ENCODE measurements at places on chromosomes 2 and 18. TPM values are rescaled to one million over a fixed set of nuclear protein-coding genes. Genes with fewer than 3 reads are reported as not detected.

CDK15 gene
- 0.56 TPM for polyA plus RNA-seq

ANO7 gene
- not detected for polyA plus RNA-seq

ANKRD62 gene
- not detected for polyA plus RNA-seq

SIX3 gene
- not detected for polyA plus RNA-seq

DNA sequence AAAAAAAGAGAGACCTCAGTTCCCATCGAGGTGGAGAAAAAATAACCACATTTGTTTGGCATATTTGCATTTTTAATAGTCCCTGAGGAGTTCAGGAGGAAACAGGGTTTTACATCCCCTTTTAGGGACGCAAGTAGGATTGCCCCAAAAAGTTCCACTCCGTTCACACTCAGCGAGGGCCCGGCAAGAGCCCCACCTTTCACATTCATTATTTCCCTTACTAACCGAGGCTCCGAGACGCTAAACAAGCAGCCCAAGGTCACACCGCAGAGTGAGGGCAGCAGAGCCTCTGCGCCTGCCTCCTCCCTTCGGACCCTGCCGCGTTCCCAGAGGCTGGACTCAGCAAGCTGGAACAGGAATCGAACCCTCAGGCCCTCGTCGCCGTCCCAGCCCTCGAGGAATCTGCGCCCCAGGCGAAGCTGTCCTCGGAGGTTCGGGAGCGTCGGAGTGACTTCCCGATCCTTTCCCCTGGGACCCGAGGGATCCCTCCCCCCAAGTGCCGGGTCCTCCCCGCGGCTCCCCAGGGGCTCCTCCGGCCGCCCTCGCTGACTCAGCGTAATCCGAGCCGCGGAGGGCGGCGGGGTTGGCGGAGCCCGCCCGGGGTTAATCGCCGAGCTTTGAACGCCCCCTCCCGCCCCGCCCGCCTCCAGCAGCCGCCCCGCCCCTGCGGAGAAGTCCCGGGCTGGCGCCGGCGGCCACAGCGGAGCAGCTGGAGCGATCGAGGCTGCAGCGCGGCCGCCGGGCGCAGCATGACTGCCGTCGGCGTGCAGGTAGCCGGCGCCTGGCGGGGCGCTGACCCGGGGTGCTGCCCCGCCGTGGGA lies at the start of gene TMEM37:
Gene TMEM37, plus strand, starts transcription at position 700 of the 821 bp plus-strand sequence. Its CDS starts 50 bp downstream, at position 750.
- DNase-seq = peak; percentile 82
- H3K27me3 ChIP-seq = no peaks in the 10 kb centered on the region
- H3K36me3 ChIP-seq = no peaks in the 10 kb centered on the region

DNA sequence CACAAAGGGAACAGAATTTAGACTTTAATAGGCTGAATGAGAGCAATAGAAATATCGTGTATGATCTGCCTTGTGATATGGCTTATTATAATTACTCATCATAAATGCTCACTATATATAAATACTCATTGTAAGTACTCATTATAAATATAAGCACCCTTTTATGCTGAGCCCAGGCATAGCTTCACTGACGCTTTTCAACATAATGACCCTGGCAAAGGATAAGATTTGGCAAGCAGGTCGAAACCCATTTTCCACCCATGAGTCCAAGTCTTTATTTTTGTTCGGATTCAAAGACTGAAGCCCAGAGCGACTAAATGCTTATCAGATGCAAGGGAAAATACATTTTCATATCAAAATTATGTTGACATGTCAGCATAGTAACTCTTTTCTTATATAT lies 500.4 kb downstream of the SLC4A3 start:
- H3K4me1 ChIP-seq = peaks cover 3% of the 10 kb centered on the region
- H3K27me3 ChIP-seq = no peaks in the 10 kb centered on the region
- H3K27ac ChIP-seq = no peak overlapping the region
- no peak for DNase-seq
- H3K4me3 ChIP-seq = no peak overlapping the region

DNA sequence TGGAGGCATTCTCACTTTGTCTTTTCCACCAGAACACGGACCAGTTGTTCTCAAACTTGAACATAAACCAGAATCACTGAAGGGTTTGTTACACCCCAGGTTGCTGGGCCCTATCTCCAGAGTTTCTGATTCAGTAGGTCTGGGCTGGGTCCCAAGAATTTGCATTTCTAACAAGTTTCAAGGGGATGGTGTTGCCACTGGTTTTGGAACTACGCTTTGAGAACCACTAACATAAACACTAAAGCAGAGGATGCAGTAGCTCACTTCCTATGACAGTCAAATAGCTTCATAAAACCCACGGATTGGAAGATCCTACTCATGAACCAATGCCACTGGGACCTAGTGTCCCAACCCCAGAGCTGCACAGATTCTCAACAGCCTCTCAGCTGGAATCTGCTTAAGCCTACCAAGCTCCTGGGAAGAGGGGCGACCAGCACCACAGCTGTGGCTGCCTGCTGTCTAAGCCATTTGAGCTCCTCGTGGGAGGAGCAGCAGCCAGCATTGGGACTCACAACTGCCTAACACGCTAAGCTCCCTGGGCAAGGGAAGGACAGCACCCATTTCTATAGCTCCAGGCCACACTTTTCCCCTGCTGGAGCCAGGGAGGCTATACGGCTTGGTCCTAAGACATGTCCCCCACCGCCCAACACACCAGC lies 62.5 kb downstream of the C1D start:
- no peaks in the 10 kb centered on the region for H3K36me3 ChIP-seq
- H3K27ac ChIP-seq = no peak overlapping the region
- no peak overlapping the region for H3K4me3 ChIP-seq
- DNase-seq = no peak
- no peaks in the 10 kb centered on the region for H3K27me3 ChIP-seq

- H3K27ac ChIP-seq = no peak overlapping the region
- H3K36me3 ChIP-seq = no peaks in the 10 kb centered on the region
- no peak overlapping the region for H3K4me3 ChIP-seq
- peaks cover 5% of the 10 kb centered on the region for H3K4me1 ChIP-seq
Observed at GRCh38 chr2:20300656-20301055, 50.0 kb downstream of the PUM2 start.

- H3K4me1 ChIP-seq = no peaks in the 10 kb centered on the region
- DNase-seq = no peak
- H3K27ac ChIP-seq = no peak overlapping the region
Observed at GRCh38 chr2:102313471-102313870, 2.1 kb downstream of the IL1RL1 start.

DNA sequence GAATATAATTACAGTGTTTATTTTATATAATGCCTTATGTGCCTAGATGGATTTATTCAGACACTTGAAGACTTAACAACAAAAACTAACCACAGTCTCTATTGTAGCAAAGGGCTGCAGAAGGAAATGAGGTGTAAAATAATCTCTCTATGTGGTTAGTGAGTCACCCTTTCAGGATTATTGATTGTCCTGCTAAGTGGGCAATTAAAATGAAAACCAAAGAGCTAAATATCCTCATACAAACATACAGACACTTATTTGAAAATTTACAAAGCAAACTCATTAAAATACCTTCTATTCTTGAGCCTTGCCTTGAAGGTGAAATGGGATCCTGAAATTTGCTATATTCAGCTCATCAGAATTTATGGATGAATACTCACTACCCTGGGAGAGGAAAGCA lies 27.7 kb upstream of the DCC start:
- H3K4me1 ChIP-seq = no peaks in the 10 kb centered on the region
- no peaks in the 10 kb centered on the region for H3K27me3 ChIP-seq
- H3K4me3 ChIP-seq = no peak overlapping the region
- DNase-seq = no peak
- no peak overlapping the region for H3K27ac ChIP-seq

DNA sequence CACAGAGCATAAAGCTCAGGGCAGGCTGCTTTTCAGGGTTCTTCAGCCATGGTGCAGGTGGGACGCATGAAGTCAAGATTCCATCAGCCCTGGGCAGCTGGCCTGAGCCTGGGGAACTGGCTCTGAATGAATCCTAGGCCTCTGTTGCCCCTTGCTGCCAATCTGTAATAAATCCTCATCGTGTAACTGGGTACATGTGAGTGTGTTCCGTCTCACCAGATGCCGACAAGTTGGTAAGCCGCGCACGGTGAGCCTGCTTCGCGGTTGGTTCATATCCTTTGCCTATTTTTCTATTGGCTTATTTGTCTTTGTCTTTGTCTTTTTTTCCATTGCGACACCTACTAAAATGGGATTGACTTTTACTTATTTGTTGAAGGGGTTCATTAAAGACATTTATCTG lies 27.7 kb downstream of the B3GNT7 start:
- no peak overlapping the region for H3K4me3 ChIP-seq
- H3K4me1 ChIP-seq = no peaks in the 10 kb centered on the region
- no peaks in the 10 kb centered on the region for H3K27me3 ChIP-seq

DNA sequence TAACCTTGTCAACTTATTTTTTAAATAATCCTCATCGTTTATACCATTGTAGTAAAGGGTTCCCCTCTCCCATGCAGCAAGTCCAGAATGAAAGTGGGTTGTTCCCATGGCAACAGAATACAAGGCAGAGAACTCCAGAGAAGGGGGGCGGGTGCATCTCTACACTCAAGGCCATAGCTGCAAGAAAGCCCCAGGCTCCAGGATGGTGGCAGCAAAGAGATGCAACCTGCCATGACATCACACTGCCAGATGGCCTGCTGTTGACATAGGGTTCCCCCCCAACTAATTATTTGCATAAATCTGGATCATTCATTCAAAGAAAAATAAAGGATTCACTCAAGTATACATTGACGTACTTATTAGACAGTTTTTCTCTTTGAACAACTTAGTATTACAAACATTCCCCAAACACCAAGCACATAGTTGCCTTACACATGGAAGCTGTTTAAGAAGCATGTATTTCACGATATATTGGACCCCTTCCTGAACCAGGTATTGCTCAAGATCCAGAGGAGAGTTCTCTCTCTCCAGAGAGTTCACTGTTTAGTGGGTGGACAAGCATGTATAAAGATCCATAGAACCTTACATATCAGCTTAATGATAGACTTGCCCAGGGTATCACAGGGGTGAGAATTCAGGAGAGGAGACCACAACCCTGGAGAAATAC lies 87.4 kb upstream of the KLF7 start:
- H3K4me3 ChIP-seq = no peak overlapping the region
- no peak for DNase-seq
- no peaks in the 10 kb centered on the region for H3K36me3 ChIP-seq
- H3K27ac ChIP-seq = no peak overlapping the region
- no peaks in the 10 kb centered on the region for H3K27me3 ChIP-seq
- H3K4me1 ChIP-seq = no peaks in the 10 kb centered on the region

DNA sequence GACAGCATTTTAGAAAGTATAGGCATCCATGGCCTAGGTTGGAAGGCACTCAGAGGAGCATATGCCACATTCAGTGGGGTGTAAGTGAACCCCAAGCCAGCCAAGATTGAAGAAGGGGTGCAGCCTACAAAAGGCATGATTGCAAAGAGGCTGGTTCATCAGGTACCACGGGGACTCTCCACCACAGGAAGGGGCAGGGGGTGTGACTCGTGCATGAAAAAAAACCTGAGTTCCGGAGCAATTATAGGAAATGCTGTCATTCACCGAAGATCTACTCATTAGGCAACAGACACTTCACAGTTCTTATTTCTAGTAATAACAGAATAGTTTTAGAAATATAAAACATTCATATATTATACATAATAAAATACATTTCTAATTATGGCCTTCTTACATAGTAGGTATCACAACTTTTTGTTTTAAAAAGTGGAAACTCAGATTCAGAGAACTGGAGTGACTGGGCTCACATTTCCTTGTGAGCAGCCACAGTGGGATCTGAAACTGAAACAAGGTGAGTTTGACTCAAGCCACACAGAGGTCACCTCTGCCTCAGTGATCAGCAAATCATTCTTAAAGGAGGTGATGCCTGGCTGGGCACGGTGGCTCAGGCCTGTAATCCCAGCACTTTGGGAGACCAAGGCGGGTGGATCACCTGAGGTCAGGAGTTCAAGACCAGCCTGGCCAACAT lies 188.4 kb upstream of the GYPC start:
- no peaks in the 10 kb centered on the region for H3K27me3 ChIP-seq
- no peak overlapping the region for H3K27ac ChIP-seq
- no peaks in the 10 kb centered on the region for H3K36me3 ChIP-seq
- H3K4me1 ChIP-seq = no peaks in the 10 kb centered on the region
- DNase-seq = no peak
- no peak overlapping the region for H3K4me3 ChIP-seq

DNA sequence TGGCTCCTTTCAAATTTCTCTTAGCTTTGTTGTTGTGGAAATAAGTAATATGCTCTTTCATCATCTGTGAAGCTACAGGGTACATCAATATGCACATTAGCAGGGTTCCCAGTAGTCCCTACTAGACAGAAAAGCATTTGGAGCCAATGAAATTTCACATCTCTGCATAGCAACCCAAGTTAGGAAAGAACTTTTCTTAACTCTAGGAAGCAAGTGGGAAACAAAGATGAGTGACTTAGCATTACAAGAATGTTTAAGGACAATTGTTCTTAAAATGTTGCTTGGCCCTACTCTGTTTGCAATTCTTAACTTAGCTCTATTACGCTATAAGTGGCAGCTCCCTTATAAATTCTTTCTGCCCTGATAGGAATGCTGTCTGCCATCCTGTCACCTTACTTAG lies 39.6 kb downstream of the ZEB2 start:
- no peaks in the 10 kb centered on the region for H3K36me3 ChIP-seq
- DNase-seq = no peak
- no peak overlapping the region for H3K4me3 ChIP-seq
- H3K27me3 ChIP-seq = no peaks in the 10 kb centered on the region
- H3K27ac ChIP-seq = no peak overlapping the region

DNA sequence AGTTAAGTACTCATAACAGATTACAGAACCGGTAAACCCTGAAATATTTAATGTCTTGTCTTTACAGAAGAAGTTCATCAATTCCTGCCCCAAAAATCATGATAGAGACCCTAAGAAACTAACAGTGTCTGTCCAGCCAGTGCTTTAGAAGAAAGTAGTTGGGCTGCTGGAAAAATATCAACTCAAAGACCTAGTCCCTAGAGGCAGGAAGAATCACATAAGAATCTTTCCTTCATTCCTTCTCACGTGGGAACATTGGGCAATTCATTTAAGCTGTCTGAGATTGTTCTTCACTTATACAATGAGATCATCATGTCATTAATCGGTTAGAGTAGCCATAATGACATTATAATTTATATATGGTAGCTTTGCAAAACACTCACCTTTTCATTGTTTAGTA lies 156.4 kb downstream of the CCBE1 start:
- H3K27me3 ChIP-seq = no peaks in the 10 kb centered on the region
- H3K27ac ChIP-seq = no peak overlapping the region
- H3K36me3 ChIP-seq = no peaks in the 10 kb centered on the region
- no peak overlapping the region for H3K4me3 ChIP-seq
- no peaks in the 10 kb centered on the region for H3K4me1 ChIP-seq

GRCh38 chr2:217941339-217941738 lies 61.5 kb downstream of the TNS1 start:
- H3K27me3 ChIP-seq = no peaks in the 10 kb centered on the region
- peak; percentile 80 for DNase-seq
- peak overlapping the region; percentile 96 for H3K27ac ChIP-seq
- no peaks in the 10 kb centered on the region for H3K4me1 ChIP-seq
- peak overlapping the region; percentile 97 for H3K4me3 ChIP-seq
